Endothelial cell (in vitro differentiated cells): ENCODE measurements at places on chromosomes 5 and 9.
A peak's percentile ranks its signal among the peaks of the same experiment; 100 is the strongest.

DNA sequence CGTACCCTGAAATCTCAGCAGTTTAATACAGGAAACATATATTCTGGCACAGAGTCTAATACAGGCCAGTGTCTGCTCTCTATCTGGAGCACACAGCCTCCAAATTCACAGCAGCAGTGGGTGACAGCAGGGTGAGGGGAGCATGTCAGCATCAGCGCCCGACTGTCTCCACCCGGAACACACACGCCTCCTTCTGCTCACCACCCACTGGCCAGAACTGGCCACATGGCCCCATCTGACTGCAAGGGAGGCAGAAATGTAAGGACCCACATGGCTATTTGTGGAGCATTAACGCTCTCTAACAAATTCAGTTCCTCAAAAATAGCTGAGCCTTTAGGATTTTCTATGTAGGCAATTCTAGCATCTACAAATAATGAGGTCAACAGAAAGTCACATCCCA is 24.6 kb downstream of the UBE2QL1 start:
- DNase-seq: no peak

DNA sequence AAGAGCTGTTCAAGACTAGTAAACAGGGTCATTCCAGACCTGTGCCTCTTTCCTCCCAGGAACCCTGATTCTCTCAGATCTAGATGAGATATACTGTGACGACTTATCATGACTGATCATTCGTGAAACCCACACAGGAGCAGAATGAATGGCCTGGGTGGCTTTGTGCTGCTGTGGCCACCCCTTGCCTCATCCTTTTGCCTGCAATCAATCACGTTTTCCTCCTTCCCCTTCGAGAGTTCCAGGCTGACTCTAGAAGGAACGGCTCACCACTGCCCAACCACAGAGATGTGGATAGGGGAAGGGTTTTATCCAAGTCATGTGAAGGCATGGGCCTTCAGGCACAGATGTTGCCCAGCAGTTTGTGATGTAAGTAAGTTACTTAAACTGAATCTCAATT is 5.8 kb downstream of the ANXA6 start:
- DNase-seq: no peak

- DNase-seq: no peak
These were observed 3.2 kb upstream of the DBN1 start for GRCh38 chr5:177476531-177477233.

DNA sequence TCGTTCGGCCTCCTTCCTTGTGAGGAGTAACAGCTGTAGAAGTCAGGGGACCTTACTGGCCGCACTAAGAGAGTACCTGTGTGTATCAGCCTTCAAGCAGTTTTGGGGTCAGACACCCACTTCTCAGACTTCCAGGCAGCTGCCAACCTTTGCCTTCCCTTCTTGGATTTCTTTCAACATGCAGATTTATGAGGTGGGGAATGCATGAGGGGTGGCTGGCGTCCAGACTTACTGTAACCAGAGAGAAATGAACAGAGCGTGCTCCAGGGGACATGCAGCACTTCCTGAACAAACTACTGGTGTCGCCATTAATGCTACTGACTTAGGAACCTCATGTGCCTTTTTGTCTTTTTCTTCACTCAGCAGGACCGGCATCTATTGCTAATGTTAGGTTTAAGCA is 46.7 kb downstream of the INSYN2B start:
- DNase-seq: no peak

DNA sequence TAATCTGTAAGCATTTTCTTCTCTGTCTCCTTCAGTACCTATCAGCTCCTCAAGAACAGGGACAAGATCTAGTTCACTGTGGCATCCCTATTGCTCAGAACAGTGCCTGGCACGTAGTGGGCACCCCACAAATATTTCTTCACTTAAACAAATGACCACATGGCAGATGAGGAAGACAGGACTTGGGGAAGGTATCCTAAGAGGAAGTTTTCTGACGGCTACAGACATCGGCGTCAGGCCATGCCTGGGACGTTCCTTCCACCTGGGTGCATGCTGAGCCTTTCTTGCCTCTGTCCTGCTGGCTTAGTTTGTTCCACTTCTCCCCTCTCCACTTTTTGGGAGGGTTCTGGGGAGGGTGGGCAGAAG is 60.2 kb downstream of the NEURL1B start:
- DNase-seq: no peak

- no peak for DNase-seq
These were observed 562 bp downstream of the GSN start for GRCh38 chr9:121268598-121268850.

GRCh38 chr5:128341056-128341455 is 197.0 kb downstream of the FBN2 start:
- DNase-seq: no peak

GRCh38 chr9:68685770-68686169 is 19.3 kb upstream of the PIP5K1B start:
- DNase-seq: peak; percentile 33

DNA sequence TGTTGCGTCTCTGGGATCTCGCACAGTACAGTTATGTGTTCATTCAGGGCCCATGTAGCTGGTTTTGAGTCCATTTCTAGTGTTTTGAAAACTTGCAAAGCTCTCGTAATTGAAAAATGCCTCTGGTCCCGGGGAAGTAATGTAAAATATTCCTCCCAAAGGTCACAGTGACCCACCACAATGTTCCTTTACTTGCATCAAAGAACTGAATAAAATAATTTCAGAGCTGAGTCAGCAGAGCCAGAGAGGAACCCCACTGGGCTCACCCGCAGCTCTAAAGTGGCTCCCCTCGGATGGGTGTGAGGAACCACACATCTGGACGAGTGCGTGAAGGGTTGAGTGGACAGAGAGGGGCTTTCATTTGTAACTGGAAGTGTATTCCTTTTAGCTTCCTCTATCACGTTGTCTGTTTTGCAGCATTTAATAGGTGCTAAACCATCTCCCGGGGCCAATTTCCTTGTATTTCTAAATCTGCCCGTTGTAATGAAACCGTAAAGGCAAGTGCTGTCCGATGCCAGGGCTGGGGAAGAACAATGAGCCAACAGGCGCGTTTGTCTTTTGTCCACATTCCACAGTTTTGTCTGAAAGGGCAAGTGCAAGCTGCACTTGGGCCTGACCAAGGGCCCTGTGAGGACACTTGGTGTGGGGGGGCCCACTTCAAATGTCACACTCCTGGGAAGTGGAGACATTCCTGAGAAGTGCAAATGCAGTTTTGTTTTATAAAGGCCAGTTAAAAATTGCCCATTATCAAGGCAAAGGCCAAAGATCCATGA is 29.9 kb downstream of the COL5A1 start:
- DNase-seq: no peak

DNA sequence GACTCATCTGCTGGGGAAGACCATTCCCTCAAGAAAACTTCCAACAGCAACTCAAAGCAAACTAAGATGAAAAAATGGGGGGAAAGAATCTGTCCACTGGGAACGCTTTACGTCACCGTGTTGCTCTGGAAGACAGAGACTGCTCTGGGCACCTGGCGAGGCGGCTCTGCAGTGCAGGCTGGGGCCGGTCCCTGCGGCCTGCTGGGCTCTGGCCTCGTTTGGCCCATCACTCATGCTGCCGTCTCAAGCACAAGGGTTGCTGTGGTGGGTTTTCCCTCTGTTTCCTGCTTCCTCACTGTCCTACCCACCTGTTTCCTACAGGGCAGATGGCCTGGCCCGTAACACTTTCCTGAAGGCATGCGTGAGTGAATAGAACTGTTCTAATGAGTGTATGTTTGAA is 92.9 kb upstream of the OTULINL start:
- peak; percentile 42 for DNase-seq

DNA sequence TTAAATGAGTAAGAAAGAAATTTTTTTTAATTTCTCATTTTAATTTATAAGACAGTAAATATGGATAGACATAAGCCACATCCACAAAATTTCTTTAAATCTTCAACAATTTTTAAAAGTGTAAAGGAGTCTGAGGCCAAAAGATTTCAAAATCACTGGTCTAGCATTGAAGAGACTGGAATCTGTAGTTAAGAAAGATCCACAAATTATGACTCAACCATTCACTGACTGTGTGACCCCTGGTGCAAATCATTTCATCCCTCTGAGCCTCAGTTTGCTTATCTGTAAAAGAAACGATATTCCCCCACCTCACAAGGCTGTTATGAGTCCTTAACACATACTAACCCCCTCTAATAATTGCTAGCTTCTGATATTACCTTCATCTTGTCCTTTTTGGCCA is 98.5 kb downstream of the EBF1 start:
- DNase-seq: no peak

GRCh38 chr5:126961702-126962101 is 68.7 kb downstream of the MARCHF3 start:
- no peak for DNase-seq

GRCh38 chr5:126341906-126342630 is 81.1 kb upstream of the GRAMD2B start:
- DNase-seq: no peak

GRCh38 chr9:36263683-36264082 is 5.4 kb upstream of the GNE start:
- no peak for DNase-seq

DNA sequence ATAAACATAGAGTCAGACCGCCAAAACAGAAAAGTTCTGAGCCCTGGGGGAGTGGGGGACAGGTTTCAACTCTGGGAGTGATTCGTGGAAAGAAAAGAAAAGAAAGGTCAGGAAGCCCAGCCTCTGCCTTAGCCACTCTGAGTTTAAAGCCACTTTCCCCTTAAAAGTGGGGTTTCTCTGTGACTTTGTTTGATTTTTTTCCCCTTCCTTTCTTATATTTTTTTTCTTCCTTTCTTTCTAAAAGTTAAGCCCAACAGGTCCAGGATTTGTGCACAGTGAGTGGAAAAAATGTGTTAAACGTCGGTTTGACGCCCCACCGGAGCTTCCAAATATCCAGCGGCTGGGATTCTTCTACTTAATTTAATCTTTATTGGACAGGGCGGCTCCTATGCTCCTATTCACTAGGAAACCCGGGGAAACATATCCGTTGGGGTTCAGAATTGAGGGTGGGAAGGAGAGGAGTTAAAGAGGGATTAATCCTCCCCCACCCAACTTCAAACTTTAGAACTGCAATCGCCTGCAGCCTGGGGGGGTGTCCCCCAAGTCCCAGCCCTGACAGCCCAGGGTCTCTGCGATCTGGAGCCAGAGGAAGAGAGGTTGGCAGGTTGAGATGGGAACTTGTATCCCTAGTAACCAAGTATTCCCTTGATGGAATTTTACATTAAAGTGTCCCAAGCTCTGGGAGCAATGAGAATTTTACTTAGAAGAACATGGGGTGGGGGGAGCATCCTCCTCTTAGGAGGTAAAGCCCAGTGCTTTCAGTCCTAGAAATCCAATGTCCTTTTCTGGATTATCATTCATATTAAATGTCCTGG is 6.3 kb downstream of the NR2F1-AS1 start:
- no peak for DNase-seq

- no peak for DNase-seq
These were observed 160.7 kb upstream of the ZNF608 start for GRCh38 chr5:124907098-124907644.

DNA sequence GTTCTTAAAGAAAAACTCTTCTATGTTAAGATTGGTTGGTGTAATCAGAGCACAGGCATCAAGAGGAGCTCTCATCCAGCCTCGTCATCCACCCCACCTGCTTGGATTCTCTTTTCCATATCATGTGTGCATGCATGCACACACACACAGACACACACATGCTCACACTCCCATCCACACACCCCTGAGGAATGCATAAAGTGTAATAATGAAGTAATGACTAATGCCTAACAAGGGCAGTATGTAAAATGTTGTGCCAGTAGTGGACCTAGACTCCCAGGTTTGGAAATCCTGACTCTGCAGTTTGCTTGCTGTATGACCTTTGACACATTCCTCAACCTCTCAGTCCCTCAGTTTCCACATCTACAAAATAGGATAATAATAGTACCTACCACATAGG is 280.0 kb upstream of the ANKRD55 start:
- no peak for DNase-seq

- DNase-seq: no peak
These were observed 3.1 kb upstream of the ENTPD8 start for GRCh38 chr9:137444106-137444790.

GRCh38 chr9:124001458-124001799 is 10.1 kb upstream of the LHX2 start:
- DNase-seq: no peak

GRCh38 chr5:148957591-148958202 is 105.2 kb downstream of the SH3TC2 start:
- DNase-seq: peak; percentile 67

DNA sequence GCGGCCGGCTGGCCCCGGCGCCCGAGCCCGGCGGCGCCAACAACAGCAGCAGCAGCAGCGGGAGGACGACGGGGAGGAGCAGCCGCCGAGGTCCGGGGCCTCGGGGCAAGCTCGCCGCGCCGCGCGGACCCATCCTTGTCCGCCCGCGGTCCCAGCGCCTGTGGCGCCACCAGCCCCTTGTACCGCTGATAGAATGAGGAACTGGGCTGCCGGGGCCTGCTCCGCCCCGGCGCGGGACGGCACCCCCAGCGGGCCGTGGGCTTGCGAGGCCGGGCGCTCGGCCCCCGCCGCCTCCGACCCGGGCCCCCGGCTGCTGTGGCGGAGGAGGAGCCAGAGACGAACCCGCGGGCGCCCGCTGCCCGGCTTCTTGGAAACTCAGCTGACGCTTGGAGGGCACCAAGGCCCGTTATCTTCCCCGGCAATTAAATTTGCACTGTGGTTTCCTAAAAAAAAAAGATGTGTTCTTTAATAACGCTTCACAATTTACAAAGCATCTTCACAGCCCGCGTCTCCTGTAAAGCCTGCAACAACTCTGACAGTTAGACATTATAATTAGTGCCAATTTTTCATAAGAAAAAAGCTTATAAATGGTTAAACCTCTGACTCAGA is at the start of gene ARSB:
TSS of gene ARSB (minus strand) at position 195 of the 609 bp plus-strand sequence. CDS start at position 133, 62 bp downstream.
- peak; percentile 58 for DNase-seq

- no peak for DNase-seq
These were observed 820 bp upstream of the NFX1 start for GRCh38 chr9:33289496-33289895.

DNA sequence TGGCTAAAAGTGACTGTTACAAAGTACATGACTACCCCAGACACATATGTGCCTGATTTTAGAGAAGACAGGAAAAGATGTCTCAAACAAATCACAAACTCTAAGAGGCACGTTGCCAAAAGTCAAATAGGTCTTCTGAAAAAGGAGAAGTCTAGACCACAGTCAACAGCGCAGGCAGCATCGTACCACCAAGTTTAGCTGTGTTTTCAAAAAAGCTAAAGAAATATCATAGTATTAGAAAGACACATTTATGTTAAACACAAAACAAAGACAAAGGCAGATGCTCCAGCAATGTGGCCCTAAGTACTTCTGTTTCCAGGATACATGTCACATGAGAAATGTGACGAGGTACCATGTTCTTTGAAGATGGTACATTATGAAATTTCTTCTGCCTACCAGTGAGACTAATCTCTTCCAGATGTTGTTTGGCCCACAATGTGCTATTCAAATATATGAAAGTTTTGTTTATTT is 43.5 kb downstream of the LPAR1 start:
- DNase-seq: no peak
